ENCODE measurements at places on chromosomes 2 and 18.

DNA sequence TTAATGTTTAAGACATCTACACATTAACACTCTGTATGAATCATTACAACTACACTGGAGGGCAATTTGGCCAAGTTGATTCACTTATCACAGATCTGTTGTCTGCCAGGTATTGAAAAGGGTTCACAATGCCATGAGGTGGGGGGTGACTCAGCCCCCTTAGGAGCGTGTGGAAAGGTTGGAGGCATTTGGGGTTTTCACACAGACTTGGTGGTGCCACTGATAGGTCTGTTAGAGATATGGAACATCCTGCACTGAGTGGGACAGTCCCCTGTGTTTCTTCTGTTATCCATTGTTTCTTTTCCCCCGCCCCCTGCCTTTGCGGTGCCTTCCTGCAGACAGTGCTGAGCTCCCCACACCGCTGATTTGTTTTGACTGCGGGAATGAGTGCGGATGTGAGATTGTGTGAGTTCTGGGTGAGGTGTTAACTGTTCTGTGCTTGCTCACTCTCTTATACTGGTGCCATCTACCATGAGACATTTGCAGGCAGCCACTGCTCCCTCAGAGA is 9.3 kb upstream of the TSN start:
- no peak for DNase-seq

DNA sequence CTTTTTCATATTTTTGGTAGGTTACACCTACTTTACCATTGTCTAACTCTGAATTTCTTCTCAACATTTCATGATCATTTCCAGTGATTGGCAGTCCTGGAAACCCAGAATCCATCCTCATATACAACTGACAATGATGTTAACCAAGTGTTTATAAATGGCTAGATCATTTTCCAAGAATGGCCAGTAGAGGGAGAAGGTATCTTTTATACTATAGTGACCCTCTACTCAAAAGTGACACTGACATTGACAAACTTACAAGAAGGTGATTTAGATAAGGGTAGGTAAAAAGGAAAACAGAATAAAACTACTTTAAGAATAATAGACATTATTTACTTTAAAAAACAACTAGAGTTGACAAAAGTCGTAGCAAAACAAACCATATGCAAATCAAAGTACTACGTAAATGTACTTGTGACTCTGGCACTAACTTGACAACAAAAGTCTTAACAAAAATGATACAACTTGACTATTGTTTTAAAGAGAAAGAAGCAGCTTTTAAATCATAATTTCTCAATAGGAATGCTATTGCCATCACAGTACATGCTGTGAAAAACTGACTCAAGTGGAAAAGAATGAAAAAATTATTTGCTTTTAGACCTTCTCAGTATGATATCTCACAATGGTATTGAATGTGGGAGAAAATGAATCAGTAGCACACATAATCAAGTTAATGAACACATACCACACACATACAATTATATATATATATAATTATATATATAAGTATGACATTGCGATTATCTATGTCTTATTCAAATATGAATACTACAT is 76.6 kb upstream of the GRB14 start:
- no peak for DNase-seq

- DNase-seq: no peak
Observed at GRCh38 chr2:129805899-129806298, 173.6 kb upstream of the RAB6C start.

GRCh38 chr2:203928849-203929248 is 7.7 kb upstream of the ICOS start:
- no peak for DNase-seq

GRCh38 chr2:108407864-108408729 is 30.3 kb downstream of the SULT1C4 start:
- no peak for DNase-seq

GRCh38 chr2:178870703-178871102 is 63.5 kb upstream of the TTN start:
- no peak for DNase-seq

All from AG08396 (cell line).